OCI-LY7 (cell line): ENCODE measurements at places on chromosomes 1 and 21.

- no peak for DNase-seq
Measured at GRCh38 chr21:41958886-41959563, 5.2 kb upstream of the C2CD2 start.

DNA sequence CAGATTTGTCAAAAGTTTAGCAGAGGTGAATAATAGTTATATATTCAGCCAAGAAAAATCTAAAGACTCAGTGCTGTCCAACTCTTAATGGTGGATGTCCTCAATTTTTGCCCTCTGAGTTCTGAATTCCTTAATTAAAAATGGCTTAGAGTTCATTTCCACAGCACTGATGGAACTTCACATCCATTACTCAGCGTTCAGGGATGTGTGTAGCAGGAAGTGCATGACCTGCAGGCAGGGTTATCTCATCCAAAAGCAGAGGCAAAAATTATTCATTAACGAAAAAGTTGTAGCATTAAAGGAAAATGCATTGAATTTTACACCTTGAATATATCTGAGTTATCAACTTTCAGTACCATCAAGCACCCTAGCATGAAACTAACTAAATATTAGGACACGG lies 96.7 kb downstream of the ZP4 start:
- DNase-seq = no peak

DNA sequence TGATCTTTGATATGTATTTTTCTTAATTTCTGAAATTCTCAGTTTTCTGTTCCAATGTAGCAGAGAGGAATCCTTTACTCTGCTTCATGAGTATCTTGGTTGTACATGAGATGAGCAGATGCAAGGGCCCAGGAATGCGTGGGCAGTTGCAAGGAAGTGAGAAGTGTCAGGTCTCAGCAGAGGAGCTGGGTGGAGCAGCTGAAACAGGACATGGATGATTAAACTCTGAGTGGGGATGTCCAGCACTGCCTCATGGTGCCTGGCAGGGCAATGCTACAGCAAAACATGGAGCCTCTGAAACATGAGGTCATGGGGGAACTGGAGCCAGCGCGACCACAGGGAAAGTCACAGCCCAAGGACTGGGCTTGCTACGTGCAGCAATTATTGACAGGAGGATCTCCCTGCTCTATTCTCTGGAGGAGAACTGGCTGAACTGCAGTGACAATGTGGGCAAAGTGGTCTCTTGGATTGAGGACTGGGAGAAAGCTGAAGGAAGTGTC lies 48.4 kb downstream of the COLGALT2 start:
- no peak for DNase-seq

- DNase-seq = no peak
Measured at GRCh38 chr1:239662950-239663349, 276.6 kb downstream of the CHRM3 start.

DNA sequence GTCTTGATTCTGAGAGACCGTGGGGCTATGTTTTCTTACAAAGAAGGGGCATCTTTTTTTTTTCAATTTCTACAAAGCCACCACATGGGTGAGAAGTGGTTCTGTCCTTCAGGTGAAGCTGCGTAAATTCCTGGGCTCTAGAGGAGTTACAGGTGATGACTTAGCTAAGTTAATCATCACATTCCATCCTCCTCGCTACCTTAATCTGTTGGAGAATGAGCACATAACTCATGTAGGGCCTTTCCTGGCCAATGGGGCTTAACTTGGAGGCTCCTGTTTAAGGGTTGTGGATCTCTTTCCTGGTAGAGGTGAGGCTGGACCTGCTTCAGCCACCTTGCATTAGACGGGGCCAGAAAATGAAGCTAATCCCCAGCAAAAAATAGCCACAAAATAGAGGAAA lies 19.9 kb downstream of the REG4 start:
- DNase-seq = no peak

DNA sequence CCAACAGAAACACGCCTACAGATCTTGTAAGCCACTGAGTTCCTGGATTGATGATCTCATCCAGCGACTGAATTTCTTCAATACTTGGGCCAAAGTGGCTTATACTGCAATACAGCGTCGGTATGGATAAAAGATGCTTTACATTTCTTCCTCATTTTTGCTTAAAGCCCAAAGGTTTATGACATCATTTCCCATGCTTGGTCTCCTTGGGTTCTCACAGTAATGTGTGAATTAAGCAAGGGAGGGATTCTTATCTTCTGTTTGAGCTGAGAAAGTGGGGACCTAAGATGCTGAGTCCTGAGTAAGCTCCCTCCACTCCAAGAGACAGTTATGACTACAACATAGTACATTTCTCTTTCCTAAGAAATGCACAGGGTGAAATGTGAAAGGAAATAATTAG lies 39.5 kb downstream of the LBR start:
- DNase-seq = no peak

DNA sequence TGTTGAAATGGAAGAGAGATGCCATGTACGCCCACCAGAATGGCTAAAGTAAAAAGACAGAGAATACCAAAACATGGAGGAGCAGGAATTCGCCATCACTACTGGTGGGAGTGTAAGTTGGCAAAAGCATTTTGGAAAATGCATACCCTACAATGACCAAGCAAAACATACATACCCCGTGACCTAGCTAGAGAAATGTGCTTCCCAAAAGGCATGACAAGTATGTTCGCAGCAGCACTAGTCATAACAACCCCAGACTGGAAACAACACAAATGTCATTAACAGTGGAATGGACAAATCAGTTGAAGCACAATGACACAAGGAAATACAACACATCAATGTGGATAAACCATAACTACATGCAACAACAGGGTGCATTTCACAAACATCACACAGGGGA lies 27.2 kb downstream of the SYT2 start:
- DNase-seq = no peak

DNA sequence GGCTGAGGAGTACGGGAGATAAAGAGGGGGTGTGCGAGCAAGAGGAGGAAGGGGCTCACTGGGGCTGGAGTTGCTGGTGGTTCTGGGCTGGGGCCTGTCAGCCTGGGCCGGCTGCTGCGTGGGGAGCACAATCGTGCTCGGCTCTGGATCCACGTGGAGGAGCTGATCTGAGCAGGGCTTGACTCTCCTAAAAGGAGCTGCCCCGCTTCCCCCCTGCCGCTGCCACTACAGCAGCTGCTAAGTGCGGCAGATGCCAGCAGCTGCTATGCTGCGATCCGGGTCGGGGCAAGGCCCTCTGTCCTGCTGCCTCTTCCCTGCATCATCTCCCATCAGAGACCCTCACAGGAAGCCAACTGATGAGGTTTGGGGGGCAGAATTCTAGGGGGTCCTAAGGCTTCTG lies 165.9 kb downstream of the PCBP3 start:
- no peak for DNase-seq

GRCh38 chr1:232766904-232767303 lies 38.3 kb upstream of the MAP10 start:
- no peak for DNase-seq

- no peak for DNase-seq
Measured at GRCh38 chr1:234858722-234859121, 248.7 kb upstream of the IRF2BP2 start.

- DNase-seq = no peak
Measured at GRCh38 chr1:181445436-181445835, 37.9 kb upstream of the CACNA1E start.

DNA sequence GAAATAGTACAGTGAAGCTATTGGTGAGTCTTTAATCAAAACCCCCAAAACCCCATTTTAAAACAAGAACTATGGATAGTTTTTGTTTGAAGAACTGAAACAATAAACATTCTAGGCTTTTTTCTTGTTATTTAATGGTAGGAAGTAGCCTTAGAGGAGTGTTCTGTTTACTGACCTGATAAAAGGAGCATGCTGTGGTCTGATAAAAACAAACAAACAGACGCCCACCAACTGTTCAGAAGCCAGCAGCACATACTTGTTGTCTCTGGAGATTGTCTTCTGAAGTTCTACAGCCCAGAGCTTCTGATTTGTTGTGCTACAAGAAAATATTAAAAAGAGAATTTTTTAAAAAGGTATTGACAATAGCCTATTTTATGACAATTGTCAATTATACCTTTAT lies 54.1 kb upstream of the CFAP298 start:
- DNase-seq = no peak

DNA sequence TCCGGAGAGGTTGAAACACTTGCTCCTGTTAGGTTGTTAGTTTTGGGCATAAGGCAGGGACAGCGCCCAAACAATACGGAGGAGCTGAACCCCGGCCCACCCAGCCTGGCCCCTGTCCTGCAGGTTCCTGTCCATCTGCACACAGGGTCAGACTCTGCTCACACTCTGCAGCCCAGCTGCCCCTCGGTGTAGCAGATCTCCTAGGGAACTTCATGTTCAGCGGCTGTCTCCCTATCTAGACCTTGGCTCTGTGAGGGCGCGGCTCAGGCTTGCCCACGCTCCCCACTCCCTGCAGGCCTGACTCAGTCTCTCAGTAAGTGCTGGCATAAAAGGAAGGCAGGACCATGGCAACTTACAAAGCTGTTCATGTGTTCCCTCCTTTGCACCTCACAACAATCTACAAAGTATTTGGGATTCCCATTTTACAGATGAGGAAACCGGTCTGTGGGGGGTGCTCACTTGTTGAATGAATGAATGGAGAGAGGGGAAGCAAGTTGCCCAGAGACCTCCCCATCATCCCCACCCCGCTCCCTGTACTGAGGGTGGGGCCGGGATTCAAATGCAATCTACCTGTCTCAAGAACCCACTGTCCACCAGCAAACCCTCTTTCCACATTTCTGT lies 26.2 kb downstream of the ACOT11 start:
- DNase-seq = no peak

DNA sequence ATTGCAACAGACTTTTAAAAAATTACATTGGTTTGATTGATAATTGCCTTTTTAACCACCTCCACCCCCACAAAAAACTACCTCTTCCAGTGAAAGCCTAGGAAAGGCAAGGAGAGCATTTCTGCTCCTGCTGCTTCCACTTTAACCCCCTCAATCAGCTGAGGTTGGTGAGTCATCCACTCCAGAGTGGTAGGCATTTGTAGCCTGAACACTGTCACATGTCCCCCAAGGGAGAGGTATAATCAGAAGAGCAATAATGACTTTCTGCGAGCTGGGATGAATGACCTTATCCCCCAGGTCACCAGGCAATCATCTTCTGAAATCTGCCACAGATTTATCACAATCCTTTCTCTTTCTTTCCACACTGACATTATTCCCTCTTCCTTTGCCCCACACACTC lies 126.6 kb upstream of the CAMK1G start:
- no peak for DNase-seq

DNA sequence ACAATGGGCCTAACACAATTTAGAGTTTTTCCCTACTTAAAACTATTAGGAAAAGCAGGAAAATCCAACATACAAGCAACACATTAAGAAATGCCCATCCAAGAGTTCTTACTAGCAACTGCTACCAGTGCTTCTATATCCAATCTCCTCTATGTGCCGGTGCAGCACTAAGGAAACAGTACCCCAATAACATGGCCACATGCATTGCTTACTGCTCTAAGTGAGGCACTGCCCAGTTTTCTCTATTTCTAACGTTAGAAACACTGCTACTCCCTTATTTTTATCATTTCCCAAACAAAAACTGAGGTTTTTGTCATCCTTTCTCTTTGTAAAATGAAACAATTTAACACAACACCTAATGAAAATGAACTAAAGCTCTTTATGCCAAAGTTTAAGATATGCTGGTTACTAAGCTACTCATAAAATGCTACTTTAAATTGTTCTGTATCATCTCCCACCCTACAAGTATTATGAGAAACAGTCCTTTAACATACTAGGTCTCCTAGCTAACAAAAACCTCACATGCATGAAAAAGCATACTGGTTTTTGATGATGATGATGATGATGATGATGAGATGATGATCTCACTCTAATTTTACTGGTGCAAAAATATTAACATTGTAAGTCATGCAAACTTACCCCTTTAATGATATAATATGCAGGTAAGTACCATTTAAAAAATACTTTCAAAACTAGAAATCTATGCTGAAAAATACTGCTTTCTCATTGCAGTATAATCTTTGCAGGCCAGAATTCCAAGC lies 90.7 kb upstream of the TTC39A start:
- DNase-seq = no peak

DNA sequence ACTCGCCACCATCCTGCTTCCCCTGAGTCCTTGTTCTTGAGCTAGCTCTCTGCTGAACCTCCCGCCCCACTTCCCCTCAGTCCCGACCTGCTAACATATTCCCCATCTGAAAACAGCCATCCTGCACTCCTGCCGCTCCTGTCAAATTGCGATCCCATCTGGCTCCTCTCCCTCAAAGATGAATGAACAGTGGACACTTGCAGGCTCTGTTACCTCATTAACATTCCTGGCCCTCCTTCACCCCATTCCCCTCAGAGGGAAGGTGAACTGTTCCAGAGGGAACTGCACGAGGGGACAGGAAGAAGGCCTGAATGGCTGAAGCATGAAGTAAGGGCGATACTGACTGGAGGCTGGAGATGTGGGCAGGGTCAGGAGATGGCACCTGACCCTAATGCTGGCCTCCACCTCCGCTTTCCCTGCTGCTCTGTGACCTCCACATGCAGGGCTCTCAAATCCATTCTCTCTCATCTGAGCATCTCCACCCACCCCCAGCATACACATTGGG lies 7.4 kb upstream of the CELSR2 start:
- no peak for DNase-seq

- DNase-seq = no peak
Measured at GRCh38 chr21:16378525-16378924, 648.7 kb downstream of the USP25 start.

DNA sequence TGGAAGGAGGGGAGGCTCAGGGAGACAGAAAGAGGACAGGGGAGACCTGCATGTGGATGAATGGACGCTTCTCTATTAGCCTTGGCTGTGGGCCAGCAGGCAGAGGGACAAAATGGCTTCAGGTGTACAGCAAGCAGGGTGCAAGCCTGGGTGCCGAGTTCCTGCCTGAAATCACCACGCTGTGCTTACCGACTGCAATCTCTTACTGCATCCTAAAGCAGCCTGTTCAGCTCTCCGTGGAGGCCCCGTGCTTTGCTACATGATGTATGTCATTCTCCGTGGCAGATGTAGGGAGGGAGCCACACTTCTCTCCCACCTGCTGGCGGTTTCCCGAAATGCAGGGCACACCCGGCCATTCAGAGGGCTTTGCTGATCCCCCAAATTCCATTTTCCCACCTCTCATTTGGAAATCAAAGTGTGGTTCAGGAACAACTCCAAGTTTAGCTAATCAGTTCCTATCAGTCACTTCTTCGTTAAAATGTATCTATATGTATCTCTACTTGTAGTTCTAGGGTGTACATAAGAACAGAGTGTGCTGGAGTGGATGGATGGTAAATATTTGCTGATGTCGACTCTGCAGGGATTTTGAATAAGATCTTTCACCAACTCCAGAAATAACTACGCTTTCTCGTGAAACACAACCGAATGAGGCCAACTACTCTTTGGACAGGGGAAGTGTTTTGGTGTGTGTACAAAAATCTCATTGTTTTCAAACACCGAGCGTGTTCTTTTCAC lies 122.3 kb upstream of the BACE2 start:
- DNase-seq = no peak

DNA sequence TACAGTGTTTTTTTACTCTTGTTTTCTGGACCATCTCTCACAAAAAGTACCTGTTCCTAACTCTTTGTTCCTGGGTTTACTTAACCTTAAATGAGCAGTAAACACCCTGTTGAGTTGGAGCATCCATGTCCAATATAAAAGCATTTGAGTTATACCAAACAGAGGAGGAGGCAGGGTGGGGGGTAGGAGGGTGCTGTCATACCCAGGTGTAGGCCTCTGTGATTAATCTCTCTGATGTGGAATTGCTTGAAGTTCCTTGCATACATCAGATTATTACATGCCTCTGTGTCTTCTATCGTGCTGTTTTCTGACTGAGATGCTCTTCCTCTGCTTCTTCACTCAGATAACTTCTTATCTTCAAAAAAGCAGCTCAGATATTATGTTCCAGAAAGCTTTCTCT lies 28.1 kb upstream of the RGS18 start:
- DNase-seq = no peak
